ENCODE measurements at places on chromosomes 3 and 15.

DNA sequence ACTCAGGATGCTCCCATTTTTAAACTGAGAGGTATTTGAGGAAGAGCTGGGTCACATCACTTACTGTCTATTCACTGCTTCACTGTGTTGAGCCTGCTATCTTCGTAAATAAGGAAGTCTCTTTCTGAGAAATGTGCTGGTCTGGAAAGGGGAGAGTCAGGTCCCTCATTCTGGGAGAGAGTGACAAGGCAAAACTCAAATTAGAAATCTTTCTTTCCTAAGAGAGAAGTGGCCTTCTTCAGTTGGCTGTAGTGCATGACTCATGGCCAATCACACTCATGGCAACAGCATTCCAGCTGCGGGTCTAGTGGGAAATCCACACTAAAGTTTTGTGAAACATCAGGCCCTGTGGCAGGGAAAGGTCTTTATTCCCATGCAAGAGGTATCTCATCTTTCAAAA, 11.5 kb upstream of the TIMP4 start:
- DNase-seq, result peak; percentile 81

DNA sequence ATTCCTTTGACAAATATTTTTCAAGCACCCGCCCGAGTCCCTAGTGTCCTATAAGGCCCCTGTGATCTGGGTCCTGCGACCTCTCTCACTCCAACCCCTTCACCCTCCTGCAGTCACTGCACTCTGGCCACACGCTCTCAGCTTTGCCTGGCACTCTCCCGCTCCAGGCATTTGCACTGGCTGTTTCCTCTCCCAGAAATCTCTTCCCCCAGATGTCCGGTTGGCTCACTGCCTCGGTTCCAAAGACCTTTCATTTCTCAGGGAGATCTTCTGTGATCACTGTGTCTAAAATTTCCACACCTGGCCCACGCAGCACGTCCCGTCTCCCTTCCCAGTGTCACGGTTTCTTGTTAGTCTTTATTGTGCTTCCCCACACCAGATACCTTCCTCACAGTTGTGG, 97.4 kb downstream of the WNT7A start:
- DNase-seq, result no peak

DNA sequence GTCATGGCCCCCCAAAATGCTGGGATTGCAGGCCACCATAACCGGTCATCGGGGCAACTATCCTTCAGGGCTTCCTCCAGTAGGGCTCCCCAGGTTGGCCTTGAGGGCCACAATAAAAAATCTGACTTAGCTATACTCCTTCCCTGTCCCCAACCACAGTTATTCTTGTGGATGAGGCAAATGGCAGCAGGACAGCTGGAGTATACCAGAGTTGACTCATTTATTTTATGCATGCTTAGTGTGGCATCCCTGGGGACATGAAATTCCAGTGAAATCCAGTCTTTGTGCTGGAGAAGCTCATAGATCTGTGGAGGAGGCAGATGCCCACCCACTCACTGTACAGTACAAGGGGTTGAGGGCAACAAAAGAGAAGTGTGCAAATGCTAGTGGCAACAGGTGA, 109.5 kb downstream of the RORA start:
- no peak for DNase-seq

- no peak for DNase-seq
These were observed 17.6 kb upstream of the PIGZ start for GRCh38 chr3:196985954-196986885.
